Activated CD8-positive, alpha-beta memory T cell treated with anti-CD3 and anti-CD28 coated beads for 36 hours (primary cell): ENCODE measurements at places on chromosomes 4 and X. TPM values are rescaled to one million over a fixed set of nuclear protein-coding genes. Genes with fewer than 3 reads are reported as not detected.

The KLHL4 gene
- total RNA-seq, result 0.11 TPM

The HPSE gene
- 7.1 TPM for total RNA-seq

The GASK1B gene
- not detected for total RNA-seq

The IQSEC2 gene
- 0.65 TPM for total RNA-seq

The BEND2 gene
- not detected for total RNA-seq

The ZDHHC15 gene
- total RNA-seq, result 0.06 TPM

The ZCCHC18 gene
- 5.1 TPM for total RNA-seq

The NHS gene
- 13.6 TPM for total RNA-seq

The RPS6KA6 gene
- total RNA-seq, result 0.38 TPM

The DGKK gene
- total RNA-seq, result not detected

The NONO gene
- 477 TPM for total RNA-seq

The SNCA gene
- total RNA-seq, result not detected

The NPY5R gene
- not detected for total RNA-seq

The MYL5 gene
- total RNA-seq, result 14.6 TPM

The SSX4B gene
- total RNA-seq, result not detected

The MAGEE1 gene
- 3.9 TPM for total RNA-seq

The SPANXB1 gene
- total RNA-seq, result not detected

The LRP2BP gene
- total RNA-seq, result 0.44 TPM

The TBC1D8B gene
- 0.99 TPM for total RNA-seq

The FRMPD4 gene
- not detected for total RNA-seq

The MXRA5 gene
- not detected for total RNA-seq

The C4orf36 gene
- total RNA-seq, result not detected

The TMPRSS11A gene
- not detected for total RNA-seq
